ENCODE measurements at places on chromosomes 11 and 22.

GRCh38 chr11:61659413-61660196 lies 20.6 kb upstream of the DAGLA start:
- no peak for DNase-seq

DNA sequence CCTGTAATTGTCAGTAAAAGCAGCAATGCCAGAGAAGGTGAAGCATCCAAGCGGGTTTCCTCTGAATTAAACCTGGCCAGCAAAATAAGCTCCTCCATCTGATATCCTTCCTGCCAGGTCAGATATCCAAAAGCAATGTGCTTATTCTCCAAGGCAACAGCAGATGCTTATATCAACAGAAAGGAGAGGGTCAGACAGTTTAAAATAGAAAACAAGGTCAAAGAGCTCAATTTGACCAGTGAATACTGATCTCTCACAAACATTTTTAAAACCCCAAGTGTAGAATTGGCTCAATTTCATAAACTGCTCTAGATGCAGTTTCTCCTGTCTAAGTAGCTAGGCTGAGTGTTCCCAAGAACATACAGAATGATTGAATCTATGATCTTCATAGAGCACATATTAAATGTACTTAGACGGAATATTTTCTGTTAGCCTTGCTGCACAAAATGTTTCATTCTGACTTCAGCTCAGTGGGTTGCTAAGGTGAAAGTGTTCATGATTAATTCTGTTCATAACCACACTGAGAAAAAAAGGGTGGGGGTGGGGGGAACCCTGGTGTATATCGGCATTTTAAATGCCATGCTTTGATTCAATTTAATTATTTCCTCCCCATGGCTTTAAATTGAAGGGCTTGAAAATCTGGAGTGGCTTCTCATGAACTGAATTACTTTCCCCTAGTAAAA lies 174.2 kb upstream of the ARHGAP20 start:
- DNase-seq: no peak

DNA sequence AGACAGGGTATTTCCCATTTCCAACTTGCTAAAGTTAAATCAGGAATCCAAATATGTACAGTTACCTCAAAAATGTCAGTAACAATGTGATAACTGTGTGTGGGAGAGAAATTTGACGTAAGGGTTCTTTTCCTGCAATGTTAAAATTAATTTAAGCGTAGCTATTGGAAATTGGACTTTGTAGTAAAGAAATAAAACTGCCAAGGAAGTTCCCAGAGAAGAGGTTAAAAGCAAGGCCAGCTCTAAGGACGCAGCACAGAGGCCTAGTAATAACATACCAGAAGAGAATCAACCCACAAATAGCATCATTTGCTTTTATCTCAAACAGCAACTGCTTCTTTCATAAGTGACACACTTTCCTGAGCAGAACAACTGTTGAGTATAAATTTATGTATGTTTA lies 36.8 kb upstream of the GRIA4 start:
- DNase-seq: no peak

DNA sequence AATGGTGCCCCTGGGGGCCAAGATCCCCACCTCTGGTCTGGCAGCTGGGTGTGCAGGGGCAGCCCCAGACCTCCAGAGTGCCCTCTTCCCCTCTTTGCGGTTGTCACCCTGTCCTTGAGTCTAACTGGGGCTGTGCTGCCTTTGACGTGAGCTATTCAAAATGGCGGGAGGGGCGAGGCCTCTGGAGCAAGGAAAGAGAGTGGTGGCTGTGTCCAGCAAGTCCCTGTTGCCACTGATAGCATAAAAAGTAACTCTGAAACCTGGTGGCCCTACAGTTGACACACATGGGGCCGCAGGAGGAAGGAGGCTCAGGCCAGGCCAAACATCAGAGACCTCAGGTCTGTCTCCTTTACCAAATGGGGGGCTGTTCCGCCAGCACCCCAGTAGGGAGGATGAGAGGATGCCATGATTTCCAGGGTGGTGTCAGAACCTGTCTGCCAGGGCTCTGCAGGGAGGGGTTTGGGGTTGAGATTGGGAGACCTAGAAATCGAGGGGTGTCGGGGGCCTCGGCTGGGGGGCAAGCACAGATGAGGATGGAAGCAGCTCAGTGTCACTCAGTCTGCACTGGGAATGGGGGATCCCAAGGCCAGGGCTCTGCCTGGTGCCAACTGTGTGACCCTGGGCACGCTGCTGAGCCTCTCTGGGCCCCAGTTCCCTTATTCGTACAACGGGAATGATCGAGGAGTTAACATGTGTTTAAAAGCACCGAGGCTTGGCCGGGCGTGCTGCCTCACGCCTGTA lies 49.2 kb upstream of the KCNQ1OT1 start:
- DNase-seq: no peak

DNA sequence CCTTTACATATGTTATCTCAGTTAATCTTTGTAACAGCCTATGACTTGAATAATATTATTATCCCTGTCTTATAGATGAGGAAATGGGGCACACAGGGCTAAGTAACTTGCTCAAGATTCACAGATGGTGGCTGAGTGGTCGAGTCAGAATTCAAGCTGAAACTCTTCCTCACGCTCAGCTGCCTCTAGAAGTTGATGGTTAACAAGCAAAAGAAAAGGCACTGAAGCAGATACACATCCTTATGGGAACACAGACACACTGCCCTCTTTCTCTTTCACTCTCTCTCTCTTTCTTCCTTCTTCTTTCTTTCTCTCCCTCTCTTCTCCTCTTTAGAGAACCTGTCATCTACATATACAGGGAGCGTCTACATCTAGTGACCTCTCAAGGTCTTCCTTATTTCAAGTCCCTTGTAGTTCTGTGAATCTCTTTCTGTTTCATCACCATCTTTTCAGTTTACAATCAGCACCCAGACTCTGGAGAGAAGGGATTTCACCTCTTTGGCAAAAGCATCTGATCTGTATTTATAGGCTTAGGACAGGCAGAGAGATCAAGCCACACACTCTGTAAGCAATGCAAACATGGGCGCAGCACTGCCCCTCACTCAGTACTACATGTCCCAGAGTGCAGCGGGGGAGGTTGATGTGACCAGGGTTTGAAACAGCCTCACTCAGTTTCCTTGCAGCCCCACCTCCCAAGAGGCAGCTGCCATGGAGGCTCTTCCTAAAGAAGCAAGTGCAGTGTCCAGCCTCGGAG lies 75.7 kb downstream of the GRAMD1B start:
- DNase-seq: no peak

DNA sequence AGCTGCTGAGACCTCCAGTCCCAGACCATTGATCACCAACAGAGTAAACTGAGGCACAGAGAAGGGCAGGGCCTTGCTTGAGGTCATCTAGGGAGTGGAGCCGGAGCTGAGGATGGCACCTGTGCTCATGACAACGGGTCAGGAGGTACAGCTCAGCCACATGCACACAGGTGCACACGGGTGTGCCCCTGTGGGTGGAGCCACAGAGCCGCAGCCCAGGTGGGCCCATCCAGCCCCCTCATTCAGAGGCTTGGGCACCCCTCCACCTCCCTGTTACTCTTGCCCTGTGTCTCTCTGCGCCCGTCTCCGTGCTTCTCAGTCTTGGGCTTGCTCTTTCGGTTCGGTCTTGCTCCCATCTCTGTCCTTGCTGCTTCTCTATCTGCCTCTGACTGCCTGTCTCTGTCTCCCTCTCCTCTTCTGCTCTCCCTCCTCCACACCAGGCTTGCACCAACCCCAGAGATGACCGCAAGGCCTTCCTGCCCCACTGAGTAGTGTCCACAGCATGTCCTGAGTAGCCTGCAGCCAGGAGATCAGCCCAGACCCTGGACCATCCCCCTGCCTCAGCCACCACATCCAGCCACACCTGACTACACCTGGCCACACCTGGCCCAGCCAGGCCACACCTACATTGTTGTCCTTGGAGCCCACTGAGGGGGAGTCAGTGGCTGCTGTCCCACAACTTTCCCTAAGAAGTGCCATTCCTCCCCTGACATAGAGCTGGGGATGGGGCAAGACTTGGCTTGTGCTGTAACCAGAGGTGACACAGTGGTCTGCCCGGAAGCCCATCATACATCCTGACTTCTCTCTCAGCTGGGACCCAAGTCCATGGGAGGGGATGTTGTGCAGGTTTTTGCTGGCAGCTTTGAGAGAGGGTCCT lies 39.3 kb upstream of the CRYBB3 start:
- no peak for DNase-seq

DNA sequence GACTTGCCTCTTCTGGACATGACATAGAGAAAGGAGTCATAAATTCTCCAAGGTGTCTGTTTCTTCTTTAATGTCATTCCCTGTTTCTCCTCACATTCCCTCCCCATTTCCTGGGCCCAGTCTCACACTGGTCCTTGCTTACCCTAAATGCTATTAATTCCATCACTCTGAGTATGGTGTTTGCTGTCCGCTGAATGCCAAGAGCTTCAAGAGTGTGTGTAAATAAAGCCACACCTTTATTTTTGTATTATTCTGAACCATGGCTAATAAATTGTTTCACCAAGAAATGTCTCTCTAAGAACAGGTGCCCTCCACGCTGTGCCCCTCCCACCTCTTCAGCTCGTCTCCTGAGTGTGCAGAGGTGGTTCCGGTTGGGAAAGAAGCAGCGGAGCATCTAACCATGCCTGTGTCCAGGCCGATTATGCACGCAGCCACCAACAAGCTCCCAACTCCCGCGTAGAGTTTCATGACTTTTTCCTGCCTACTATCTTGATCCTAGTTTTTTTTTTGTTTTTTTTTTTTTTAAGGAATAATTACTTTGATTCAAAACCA lies 8.6 kb downstream of the TMEM121B start:
- no peak for DNase-seq

GRCh38 chr11:62577046-62577714 lies 3.5 kb upstream of the EEF1G start:
- DNase-seq: no peak

GRCh38 chr11:118441770-118442275 lies 5.5 kb downstream of the KMT2A start:
- DNase-seq: no peak

- DNase-seq: no peak
Measured at GRCh38 chr11:7642747-7643146, 30.6 kb downstream of the CYB5R2 start.
